Activated CD4-positive, alpha-beta T cell treated with anti-CD3 and anti-CD28 coated beads for 36 hours (primary cell): ENCODE measurements at places on chromosomes 1 and 21.
A peak's percentile ranks its signal among the peaks of the same experiment; 100 is the strongest.

DNA sequence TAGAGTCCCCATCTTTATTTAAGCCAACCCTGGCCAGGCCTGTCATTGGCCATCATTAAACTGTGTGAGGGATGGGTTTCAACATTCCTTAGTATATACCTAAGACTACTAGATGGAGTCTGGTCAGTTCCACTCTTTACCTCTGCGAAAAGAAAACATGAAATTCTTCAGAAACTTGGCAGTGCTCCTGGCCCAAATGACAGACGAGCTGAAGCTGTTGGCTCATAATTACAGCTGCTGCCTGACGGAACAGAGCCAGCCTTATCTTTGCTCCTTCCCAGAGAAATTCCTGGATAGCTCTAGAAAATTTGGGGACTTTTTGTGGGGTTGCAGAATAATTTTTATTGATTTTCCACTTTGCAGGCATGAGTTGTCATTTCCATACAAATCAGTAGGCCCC, 30.4 kb downstream of the NPHS2 start:
- no peak for DNase-seq

DNA sequence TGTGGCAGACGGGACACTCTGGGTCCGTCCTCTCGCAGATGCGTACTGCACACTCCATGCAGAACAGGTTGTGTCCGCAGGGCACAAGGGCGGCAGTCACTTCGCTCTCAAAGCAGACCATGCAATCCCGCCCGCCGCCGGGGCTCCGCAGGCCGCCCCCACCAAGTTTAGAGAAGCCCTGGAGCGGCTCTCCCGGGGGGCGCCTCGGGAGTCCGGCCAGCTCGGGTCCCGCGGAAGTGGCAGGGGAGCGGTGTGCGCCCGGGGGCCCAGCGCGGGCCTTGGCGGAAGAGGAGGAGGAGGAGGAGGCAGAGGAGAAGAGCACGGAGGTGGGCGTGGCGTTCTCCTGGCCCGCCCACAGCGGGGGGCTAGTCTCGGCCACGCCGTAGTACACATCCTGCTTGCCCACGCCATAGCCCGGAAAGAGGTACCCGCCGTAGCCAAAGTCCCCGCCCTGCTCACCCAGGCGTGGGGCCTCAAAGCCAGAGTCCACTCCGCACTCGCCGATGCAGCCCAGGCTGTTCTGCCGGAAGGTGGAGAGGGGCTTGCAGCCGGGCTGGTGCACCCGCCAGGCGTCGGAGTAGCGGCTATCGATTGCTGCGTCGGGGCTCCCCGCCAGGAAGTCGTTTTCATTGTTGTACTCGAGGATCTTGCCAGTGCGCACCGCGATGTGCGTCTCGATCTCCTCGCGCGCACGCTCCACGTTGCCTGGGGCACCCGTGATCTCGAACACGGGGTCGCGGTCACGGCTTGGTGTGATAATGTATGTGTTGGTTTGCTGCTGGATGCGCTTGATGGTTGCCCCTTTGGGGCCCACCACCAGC, 5.4 kb downstream of the MEX3A start:
- DNase-seq, result no peak

DNA sequence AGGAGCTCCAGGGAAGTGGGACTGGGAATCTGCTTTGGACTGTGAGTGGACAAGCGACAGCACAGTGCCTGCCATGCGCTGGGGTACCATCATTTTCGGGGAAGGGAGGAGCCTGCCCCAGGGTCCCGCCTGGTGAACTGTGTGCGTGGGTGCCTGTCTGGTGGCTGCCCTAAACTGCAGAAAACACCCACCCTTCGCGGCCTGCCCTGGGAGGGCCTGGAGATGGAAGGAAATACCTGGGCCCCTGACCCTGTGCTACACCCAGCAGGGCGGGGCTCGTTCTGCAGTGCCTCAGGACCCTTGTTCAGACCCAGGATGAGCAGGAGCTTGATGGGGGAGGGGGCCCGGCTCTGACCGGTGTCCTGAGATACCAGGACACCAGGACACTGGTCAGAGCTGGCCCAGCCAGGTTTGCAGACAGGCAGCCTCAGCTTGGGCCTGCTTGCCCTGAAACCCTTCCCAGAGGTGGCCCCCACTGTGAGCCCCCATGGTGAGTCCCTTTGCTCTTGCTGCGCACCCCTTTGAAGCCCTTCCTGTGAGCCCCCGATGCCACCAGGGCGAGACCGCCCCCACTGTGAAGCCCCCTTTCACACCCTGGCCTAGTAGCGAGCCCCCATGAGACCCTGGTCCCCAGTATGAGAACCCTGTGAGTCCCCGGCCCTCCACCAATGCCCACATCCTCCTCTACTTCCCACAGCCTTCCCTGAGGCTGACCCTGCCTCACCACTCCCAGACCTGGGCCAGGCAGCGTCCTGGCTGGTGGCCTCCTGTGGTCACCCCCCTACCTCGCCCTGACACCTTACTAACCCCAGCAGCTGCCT, 2.6 kb downstream of the GJC2 start:
- DNase-seq, result peak; percentile 3

DNA sequence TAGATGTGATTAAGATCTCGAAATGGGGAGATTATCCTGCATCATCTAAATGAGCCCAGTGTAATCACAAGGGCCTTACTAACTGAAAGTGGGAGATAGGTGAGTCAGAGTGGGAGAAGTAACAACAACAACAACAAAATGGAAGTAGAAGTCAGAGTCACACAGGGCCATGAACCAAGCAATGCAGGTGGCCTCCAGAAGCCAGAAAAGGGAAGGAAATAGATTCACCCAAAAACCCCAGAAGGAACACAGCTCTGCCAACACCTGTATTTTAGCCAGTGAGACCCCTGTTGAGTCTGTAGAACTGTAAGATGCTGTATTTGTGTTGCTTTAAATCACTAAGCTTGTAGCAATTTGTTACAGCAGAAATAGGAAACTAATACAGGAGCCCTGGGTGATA, 4.1 kb downstream of the TAGLN2 start:
- peak; percentile 38 for DNase-seq

DNA sequence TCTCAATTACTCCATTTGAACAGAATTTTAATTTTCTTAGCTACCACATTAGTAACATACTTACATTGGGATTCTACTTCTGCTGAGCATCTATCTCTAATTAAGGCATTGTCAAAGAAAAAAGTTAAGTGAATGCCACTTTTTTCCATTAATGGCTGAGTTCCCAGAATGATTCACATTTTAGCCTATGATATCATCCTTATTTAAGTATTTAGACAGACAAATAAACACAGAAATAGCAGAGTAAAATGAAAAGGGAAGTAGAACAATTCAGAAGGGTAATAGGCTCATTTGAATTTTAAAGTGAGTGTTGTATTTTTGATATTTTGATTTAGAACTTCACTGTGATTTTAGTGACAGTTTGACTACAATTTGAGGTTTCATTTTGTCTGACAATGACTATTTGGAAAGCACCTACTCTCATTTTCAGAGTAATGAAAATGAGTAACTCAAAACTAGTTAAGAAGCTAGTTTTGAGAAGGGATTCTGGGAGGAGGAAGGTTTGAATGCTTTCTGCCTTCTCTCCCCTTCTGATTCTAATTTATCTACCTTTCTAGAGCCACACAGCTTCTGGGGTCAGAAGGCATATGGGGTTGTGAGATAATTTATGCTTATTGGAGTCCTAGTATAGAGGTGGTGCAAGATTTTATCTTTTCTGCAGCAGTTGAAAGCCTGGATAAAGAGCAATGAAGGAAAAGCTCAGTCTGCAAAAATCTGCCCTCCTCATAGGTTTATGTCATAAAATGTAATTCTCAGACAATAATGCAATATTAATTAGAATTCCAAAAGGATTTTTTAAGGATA, 15.5 kb downstream of the LYPLAL1 start:
- no peak for DNase-seq

- no peak for DNase-seq
Observed at GRCh38 chr1:64403331-64403730, 66.6 kb upstream of the CACHD1 start.

DNA sequence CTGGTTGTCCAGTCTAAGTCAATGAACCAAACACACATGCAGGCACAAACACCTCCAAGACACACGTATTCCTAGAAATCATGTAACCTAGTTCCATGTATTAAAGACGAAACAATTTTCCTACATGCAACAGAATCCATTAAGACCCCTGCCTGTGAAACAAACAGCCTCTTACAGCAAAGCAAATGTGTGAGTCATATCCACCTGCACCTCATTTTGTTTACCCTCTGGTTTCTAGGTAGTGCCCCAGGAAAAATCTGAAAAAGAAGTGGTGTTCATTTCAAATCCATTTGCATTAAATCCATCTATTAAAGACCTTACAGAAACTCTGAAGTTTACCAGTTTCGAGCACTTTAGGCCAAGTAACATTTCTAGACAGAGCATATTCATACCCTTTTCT, 74.1 kb downstream of the VCAM1 start:
- no peak for DNase-seq

DNA sequence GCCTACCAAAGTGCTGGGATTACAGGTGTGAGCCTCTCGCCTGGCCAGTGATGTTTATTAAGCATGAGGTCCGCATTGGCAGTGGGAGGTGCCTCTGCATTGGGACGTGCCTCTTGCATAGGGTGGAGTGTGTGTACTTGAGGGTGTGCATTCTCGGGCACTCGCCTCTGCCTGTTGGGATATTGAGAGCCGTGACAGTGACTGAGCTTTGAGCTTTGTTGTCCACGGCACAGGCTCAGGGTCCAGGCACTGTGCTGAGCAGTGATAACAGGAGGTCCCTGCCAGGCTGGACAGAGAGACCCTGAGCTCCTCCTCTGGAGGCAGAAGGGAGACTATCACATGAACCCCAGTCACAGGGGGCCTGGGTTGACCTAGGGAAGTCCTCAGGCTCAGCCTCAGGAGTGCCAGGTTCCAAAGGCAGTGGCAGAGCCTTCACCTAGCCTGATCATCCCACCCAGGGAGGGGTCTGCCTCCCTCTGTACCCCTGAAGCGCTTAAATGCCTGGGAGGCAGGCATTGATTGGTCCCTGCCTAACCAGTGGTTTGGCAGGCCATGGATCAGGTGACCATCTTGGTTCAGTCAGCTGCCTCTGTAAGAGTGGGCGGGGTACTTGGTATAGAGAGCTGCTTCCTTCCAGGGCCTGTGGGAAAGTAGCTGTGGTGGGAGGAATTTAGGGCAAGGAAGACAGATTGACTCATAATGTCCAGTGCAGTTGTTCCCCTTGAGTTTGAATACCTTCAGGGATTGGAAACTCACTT, 213.8 kb upstream of the TMEM51 start:
- no peak for DNase-seq

- DNase-seq, result peak; percentile 17
Observed at GRCh38 chr21:37405629-37406028, 39.1 kb downstream of the DYRK1A start.

- no peak for DNase-seq
Observed at GRCh38 chr1:116721039-116721405, 33.2 kb upstream of the CD2 start.

DNA sequence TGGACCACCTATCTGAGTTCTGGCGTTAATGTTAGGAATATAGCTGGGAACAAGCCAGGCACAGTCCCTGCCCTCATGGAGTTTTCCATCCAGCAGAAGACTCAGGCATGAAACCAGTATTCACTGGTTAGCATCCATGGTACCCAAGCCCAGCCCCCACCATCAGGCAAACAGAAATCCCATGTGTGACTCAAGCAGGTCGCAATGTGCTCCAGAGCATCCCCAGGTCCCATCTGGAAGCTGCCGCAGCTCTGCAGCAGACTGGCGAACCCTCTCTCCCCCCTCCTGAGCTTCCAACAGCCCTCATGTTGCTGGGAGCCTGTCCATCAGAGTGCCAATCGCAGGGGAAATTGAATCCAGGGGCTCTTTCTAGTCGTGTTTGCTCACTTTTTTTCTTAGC, 174.2 kb downstream of the RRAGC start:
- DNase-seq, result no peak

DNA sequence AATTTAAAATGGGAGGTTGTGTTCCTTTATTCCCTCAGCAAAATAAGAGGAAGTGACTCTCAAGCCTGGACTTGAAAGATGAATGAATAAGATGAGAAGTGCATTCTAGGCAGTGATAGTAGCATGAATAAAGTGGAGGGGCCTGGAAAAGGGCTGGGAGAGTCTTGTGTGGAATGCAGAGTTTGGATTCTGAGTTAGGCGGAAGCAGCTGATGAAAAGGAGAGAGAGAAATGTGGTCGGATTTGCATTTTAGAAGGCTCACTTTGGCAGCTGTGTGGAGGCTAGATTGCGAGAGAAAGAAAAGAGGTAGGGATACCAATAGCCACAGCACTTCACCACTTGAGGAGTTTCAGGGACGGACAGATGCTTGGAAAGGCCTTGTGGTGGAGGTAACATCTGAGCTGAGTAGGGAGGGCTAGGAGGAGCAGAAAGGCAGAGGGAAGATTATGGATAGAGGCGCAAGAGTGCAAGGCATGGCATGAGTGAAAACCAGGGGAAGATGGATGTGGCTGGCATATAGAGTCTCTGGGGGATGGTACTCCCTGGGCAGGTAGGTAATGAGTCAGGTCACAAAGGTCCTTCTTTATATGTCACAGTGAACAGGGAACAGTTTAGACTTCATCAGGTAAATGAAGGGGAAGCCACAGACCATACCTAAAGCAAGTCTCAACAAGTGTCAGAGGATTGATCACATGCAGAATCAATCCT, 59.6 kb downstream of the ST3GAL3 start:
- no peak for DNase-seq

GRCh38 chr1:109886827-109887226, 23.8 kb upstream of the CSF1 start:
- no peak for DNase-seq

- no peak for DNase-seq
Observed at GRCh38 chr1:112702420-112703261, 4.3 kb downstream of the RHOC start.

- no peak for DNase-seq
Observed at GRCh38 chr1:39933956-39934941, 20.7 kb upstream of the MFSD2A start.

- no peak for DNase-seq
Observed at GRCh38 chr1:37438869-37439343, 35.5 kb upstream of the ZC3H12A start.

GRCh38 chr1:5979536-5980313, 12.5 kb downstream of the NPHP4 start:
- DNase-seq, result no peak

- peak; percentile 31 for DNase-seq
Observed at GRCh38 chr21:21200103-21200938, 202.1 kb downstream of the NCAM2 start.

GRCh38 chr1:183124259-183124658, 61.8 kb upstream of the LAMC2 start:
- no peak for DNase-seq

GRCh38 chr1:169103002-169103401, 3.5 kb upstream of the ATP1B1 start:
- DNase-seq, result no peak

DNA sequence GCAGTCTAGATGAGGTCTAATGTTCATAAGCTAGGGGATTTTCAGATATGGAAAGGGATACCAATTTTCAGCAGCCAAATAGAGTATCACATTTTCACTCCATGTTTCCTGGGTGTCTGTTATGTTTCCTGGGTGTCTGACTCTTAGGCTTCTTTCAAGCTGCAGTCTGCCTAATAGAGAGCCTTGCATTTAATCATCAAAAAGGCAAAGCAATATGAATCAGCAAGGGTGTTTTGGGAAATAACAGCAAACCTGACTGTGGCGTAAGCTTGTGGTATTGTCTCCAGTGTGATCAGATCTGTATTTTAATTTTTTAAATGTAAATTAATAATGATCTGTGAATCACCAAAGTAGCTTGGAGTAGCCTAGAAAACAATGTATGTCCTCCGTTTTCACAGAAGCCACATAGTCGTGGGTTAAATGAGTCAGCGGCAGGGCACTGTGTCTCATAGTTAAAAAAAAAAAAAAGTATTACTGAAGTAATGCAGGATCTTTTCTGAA, 10.4 kb downstream of the LGALS8 start:
- peak; percentile 75 for DNase-seq
